ENCODE measurements at places on chromosomes 6 and 20. TPM values are rescaled to one million over a fixed set of nuclear protein-coding genes. Genes with fewer than 3 reads are reported as not detected.

- no peaks in the 10 kb centered on the region for H3K27me3 ChIP-seq
- no peak overlapping the region for H3K27ac ChIP-seq
- DNase-seq: no peak
- H3K4me1 ChIP-seq: no peaks in the 10 kb centered on the region
Measured at GRCh38 chr6:161094955-161095354, 103.4 kb downstream of the MAP3K4 start.

GRCh38 chr6:126923807-126924206 lies 194.7 kb upstream of the RSPO3 start:
- H3K36me3 ChIP-seq: no peaks in the 10 kb centered on the region
- H3K4me3 ChIP-seq: no peak overlapping the region
- DNase-seq: no peak
- no peak overlapping the region for H3K27ac ChIP-seq
- H3K4me1 ChIP-seq: no peaks in the 10 kb centered on the region
- no peaks in the 10 kb centered on the region for H3K27me3 ChIP-seq

Gene GRM1
- total RNA-seq: not detected

- no peak overlapping the region for H3K4me3 ChIP-seq
- no peaks in the 10 kb centered on the region for H3K4me1 ChIP-seq
- no peaks in the 10 kb centered on the region for H3K27me3 ChIP-seq
- no peak for DNase-seq
- no peak overlapping the region for H3K27ac ChIP-seq
Measured at GRCh38 chr6:111270121-111270520, 182.8 kb downstream of the SLC16A10 start.

Gene HTR1E
- not detected for total RNA-seq

All from esophagus squamous epithelium (tissue), 5 donors.